ENCODE measurements at places on chromosomes 7 and 10.
A peak's percentile ranks its signal among the peaks of the same experiment; 100 is the strongest.

- DNase-seq = no peak
Observed at GRCh38 chr7:17274551-17275245, 23.8 kb upstream of the AHR start.

DNA sequence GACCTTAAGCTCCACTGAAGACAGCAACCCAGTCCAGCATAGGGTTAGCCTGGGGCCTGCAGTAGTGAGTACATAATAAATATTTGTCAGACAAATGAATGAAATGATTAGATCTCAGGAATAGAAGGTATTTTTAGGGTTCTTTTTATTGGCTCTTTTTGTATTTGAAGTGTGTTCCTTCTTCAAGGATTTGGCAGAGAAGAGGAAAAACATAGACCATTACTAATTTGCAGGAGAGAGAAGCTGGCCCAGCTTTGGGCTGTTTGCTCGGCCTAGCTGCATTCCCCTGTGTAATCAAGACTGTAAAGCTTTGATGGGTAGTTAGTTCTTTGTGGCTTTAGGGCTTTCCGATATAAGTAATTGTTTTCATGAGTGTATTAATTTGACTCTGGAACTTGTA lies 64.2 kb downstream of the CNNM2 start:
- DNase-seq = no peak

DNA sequence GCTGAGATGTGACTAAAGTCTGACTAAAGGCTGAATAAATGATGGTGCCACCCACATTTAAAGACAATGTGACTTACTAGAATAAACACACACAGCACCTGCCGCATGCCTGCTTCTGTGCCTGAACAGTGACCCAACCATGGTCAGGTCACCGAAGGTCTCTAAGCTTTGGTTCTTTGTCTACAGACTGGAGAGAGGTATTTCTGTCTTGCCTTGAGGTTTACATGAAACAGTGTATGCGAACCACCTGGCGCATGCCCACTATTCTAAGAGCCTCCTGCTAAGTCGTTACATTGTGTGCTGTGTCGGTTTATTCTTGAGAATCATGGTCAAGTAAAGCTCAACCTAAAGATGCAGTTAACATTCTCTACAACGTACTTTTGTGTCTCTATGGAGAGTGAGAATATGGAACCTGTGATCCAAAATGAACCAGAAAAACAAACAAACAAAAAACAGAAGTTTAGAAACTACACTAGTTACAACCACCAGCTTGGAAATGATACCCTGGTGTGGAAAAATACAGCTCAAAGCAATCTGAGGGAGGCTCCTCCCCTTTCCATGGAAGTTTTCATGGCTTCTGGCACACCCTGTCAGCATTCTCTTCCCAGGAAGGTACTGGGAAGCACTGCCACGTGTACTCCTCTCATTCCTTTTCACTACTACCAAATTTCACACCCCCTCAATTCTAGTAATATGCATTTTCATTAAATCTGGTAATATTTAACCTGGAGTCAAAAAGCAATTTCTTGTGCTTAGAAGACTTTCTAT lies 40.0 kb downstream of the VOPP1 start:
- DNase-seq = no peak

DNA sequence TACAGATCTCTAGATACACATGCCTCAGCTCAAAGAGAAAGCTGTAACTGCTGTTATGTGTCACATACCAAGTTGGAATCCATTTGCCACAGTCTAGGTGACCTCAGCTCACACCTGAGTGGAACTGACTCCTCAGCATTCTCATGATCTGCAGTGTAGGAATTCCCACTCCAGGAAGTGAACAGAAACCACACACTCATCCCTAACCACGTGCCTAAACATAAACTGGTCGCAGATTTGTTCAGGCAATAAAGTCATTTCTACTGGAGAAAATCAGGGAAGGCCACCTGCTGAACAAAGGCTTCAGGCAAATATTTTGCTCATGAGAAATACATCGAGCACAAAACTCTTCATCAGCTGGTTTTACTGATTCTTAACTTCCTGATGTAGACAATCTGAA lies 23.0 kb upstream of the ZMYND11 start:
- DNase-seq = no peak

- DNase-seq = no peak
Observed at GRCh38 chr10:86657011-86657395, 2.7 kb downstream of the OPN4 start.

DNA sequence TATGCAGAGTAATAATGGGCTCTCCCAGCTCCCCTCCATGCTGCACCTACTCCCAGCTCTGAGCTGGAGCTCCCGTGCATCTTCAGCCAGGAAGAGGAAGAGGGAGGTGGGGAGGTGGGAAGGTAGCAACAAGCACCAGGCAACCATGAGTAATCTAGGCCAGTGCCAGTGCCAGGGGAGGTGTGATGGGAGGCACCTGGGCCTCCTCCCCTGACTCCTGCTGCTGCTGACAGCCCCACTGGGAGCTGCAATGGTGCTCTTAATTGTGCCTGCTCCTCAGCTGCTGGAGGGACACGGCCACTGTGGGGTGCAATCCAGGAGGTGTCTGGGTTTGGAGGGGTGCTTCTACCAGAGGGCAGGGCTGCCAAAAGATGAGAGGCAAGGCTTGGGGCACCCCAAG lies 243.0 kb downstream of the PLXNA4 start:
- DNase-seq = no peak

DNA sequence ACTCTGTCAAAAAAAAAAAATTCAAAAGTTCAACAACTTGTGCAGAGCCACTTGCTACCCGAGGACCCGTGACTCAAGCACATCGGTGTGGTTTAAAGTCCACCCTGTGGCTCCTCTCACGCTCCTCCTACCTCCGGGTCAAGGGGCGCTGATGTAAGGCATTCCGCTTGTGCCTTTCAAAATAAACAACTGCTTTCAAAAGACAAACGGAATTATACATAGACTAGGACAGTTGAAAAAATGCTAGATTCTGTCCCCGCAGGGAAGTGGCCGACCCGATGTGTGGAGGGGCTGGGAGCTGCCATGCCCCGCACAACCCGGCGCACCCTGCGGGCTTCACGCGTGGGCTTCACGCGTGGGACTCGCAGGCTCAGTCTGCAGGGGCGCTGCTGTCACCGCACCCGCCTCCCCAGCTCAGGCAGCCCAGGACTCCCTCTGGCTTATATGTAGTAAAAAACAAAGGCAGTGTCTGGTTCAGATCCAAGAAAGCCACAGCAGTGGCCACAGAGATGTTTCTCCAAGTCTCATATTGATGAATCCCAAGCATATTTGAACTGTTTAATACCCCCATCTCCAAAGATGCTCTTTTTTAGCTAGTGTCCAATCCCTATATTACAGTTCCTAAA lies 239.7 kb upstream of the INHBA start:
- no peak for DNase-seq

- no peak for DNase-seq
Observed at GRCh38 chr7:122199171-122199570, 55.1 kb upstream of the AASS start.

- no peak for DNase-seq
Observed at GRCh38 chr7:29300026-29300480, 105.5 kb downstream of the CHN2 start.

DNA sequence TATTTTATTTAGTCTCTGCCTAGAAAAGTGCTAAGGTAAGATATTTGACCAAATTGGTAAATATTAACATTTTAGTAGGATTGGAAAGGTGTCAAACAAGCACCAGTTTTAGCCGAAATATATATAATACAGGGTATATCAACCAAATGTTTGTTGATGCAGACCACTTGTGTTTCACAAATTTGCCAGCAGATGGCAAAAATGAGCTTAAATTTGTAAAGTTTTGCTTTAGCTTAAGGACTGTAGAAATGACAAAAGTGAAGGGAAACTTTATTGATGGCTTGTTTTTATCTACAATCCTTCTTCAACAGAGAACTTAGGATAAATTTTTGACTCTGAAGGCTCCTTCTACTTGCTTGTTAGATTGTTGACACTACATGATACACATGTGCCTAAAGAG lies 4.8 kb upstream of the POLR1F start:
- no peak for DNase-seq

DNA sequence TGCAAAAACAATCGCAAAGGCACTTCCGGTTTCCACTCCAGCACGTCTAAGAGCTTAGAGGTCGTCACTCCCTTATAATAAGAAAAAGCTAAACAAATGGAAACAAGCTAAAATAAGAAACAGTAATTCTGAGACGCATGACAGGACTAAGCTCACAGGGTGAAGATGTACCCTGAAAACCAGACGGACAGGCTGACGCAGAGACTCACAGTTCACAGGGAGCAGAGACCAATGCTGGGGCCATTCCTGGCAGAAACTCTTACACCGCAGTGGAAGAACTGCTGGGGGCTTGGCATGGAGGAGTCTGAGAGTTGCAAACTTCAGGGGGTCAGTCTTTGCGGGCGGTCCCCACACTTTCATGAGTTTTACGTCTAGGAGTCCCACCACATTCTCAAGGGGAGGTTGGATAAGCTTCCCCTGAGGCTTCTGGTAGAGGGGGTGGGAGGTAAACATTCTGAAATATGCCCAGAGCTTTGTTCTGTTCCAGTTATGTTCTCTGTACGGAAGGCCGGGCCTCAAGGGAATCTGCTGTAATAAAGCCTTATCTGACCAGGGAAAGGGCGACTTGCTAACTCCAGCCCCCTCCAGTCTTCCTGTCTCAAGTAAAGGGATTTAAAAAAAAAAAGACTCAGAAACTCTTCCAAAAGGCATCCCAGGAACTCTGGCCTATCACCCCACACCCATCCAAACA lies 47.8 kb downstream of the BRI3 start:
- DNase-seq = no peak

- DNase-seq = no peak
Observed at GRCh38 chr7:91691865-91692264, 188.6 kb downstream of the MTERF1 start.

GRCh38 chr7:65219623-65220022 lies 154.0 kb upstream of the ZNF92 start:
- no peak for DNase-seq

- DNase-seq = no peak
Observed at GRCh38 chr7:65938336-65938895, 43.6 kb downstream of the GUSB start.

GRCh38 chr10:119029613-119030420 lies at the start of gene NANOS1:
TSS of gene NANOS1 (plus strand) at chr10:119029714. CDS start at chr10:119029802, 88 bp downstream.
- DNase-seq = peak; percentile 48

GRCh38 chr10:96705134-96705533 lies 15.2 kb downstream of the PIK3AP1 start:
- DNase-seq = no peak

DNA sequence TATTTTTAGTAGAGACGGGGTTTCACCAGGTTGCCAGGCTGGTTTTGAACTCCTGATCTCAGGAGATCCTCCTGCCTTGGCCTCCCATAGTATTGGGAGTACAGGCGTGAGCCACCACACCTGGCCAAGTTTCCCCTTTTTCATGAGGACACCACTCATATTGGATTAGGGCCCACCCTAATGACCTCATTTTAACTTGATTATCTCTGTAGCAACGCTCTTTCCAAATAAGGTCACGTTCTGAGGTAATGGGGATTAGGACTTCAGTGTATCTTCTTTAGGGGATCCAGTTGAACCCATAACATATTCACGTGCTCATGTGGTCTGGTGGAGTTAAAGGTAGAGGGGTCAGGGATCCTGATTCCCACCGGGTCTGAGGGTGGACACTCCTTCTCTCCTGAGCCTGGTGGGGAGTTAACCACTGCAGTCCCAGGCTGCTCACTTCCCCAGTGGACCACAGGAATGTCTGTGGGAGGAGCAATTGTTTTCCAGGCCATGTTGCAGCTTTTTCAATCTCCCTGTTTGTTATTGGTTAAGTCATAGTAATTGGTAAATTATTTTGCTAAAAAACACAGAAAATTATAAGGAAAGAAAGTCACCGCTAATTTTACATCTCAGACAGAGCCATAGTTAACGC lies 130.5 kb downstream of the GRK5 start:
- DNase-seq = no peak

GRCh38 chr10:119546009-119546408 lies 3.5 kb upstream of the RGS10 start:
- DNase-seq = no peak

GRCh38 chr7:124836173-124836572 lies 70.6 kb upstream of the GPR37 start:
- DNase-seq = no peak

GRCh38 chr7:92161271-92161670 lies 17.7 kb downstream of the LRRD1 start:
- no peak for DNase-seq

- no peak for DNase-seq
Observed at GRCh38 chr10:125711110-125711750, 8.3 kb upstream of the EDRF1 start.

DNA sequence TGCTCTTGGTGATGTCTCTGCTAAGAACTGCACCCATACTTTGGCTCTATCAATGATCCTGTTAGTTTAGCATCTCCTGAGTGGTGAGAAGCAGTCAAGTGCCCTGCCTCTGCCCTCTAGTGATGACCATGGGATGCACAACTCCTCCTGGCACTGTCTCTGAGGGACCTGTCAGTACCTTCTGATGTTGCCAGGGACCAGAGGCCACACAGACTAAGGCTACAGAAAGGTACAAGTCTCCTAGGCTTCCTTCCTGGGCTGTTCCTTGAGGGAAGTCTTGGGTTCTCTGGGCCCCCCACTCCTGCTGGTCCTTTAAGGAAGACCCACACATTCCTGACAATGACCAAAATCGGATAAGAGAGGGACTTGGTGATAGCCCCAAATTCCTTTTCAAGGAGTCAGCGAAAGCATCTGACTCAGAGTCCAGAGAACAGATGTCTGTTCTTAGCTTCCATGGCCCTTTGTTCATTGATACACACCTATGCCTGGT lies 15.3 kb downstream of the NKX2-3 start:
- no peak for DNase-seq

GRCh38 chr10:35336921-35337823 lies 863 bp downstream of the CCNY start:
- DNase-seq = peak; percentile 61

GRCh38 chr7:151484971-151485707 lies 34.6 kb downstream of the RHEB start:
- no peak for DNase-seq

DNA sequence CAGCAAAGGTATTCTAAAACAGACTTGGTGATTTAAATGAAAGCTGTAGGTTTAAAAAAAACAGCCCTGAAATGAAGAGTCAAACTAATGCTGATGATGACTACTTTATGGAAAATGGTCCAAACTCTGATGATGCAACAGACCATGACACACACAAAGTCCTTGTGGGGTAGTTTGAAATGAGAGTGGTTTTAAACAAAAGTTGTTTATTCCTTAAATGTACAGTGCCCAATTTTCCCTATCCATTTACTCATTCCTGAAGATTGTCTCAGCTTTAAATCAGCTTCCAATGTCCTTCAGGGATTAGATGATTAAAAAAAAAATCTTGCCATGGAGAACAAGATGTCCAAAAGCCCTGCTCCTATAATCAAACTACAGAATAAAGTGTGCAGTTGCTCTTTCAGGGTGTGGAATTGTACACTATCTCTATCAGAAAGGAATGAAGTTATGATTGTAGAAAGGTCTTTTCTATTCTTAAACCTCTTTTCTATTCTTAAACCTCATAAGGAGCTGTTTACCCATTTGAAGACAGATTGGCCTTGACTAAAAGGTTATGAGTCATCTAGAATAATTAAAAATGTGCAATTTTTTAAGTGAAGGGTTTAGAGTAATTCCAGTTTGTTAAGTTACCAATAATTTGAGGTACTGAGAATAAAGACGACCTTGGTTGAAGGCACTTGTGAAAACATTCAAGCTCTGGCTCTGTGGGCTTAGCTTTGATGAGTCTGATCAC lies 70.2 kb upstream of the ITGA8 start:
- DNase-seq = no peak

Measured in Right ventricle myocardium superior (tissue), 1 donor.